Caudate nucleus (tissue), 63 donors: ENCODE measurements at places on chromosomes 4 and X.

GRCh38 chr4:176546975-176547374 is 227.2 kb downstream of the SPCS3 start:
- DNase-seq = no peak

- no peak for DNase-seq
Measured at GRCh38 chrX:45749375-45749774, 548.7 kb upstream of the DIPK2B start.

DNA sequence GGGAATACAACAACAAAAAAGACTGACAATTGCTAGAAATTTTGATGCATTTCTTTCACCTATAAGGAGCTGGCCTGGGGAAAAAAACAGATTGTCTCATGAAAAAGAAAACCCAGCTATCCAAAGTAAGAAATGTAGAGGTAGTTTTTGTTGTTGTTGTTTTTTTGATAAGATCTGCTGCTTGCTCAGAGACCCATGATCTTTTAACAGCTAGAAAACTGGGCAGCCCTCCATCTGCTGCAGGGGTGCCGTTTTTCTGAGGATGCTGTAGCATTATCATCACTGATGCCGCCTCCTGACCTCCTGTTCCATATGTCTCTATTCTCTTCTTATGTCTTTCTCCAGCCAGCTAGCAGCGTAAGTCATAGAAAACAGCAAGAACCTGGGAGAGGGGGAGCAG is 98.3 kb downstream of the BMPR1B start:
- DNase-seq = no peak

DNA sequence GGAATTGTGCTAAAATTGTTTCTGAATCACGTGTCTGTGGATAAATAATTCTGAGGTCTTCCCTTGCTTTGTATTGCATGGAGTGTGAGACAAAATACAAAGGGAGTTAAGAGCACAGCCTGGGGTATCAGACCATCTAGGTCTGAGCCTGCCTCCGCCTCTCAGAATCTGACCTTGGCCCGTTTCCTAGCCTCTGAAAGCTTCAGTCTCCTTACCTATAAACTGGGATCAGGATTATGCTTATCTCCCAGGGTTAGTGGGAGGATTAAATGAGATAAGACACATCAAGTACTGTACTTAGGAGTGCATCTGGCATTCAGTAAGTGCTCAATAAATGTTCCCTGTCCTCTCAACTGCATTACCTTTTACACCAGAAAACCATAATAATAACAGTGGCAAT is 140.6 kb upstream of the TENM3 start:
- no peak for DNase-seq

DNA sequence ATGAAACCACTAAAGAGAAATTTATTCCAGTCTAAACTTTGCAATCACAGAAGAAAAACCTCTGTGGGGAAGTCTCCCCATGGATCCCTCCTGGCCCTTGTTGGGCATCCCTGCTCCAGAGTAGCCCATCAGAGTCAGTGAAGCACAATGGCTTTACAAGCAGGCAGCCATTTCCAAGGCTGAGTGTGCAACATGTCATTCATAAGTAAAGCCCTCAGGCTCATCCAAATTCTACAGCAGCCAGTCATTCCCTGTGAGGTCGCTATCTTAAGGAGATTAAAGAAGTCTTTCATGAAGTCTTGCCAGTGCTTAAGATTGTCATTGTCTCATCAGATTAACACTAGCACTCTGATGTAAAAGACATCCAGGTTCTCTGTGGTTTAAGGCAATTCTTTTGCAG is 17.0 kb upstream of the MAPK10 start:
- no peak for DNase-seq

- no peak for DNase-seq
Measured at GRCh38 chrX:13110433-13111324, 66.3 kb upstream of the FAM9C start.

DNA sequence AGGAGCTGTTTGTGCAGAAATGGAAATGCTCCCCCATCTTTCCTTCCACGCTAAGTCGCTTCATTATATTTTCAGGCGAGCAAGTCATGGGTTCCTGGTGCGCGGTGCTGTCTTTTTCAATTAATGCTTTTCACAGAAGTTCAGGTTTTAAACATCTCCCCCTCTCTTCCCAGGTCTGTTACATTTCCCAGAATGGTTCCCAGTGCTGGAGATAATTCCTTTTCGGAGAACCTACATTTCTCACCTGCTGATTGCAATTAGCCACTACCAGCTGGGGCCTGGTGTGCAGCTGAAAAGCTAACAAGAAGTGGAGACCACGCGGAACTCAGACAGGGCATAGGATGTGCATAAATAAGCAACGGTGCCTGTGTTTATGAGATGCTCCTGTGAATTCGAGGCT is 217.8 kb downstream of the MID1IP1 start:
- no peak for DNase-seq

DNA sequence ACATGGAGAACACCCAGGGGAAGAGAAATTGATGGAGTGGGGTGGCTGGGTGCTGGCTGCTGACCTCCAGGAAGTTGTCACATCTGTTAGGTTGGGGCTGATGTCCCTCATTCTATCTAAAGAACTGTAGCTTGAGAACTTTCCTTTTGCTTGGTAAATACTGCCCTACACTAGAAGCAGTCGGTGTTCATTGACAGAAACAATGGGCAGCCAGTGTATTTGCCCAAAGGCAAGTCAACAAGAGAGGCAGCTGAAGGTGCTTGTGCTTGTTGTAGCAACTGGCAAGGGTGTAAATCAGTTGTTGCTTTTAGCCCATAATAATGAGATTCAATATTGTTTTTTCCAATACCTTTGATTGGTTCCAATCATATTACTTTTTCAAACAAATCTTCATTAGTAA is 956 bp downstream of the TMEM154 start:
- DNase-seq = no peak

DNA sequence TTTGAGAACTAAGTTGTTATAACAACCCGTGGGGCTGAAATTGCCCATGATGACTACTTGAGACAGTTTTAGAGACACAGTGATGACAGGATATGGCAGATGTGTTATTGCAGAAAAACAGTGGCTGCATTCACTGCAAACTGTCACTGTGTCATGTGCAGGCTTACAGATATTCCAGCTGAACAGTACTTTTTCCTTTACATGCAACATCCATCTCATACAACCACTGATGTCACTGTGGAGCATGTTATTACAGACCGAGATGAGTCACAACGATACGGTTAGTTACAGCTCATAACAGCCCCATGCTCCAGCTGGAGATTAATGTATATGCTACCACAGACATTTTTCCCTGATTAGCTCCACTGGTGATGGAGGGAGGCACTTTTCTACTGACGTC is 207.4 kb downstream of the TMA16 start:
- no peak for DNase-seq

- no peak for DNase-seq
Measured at GRCh38 chr4:150680651-150681050, 98.7 kb downstream of the MAB21L2 start.

- no peak for DNase-seq
Measured at GRCh38 chr4:3077796-3078195, 3.3 kb downstream of the HTT start.

- DNase-seq = no peak
Measured at GRCh38 chr4:102285831-102286230, 59.5 kb downstream of the SLC39A8 start.

DNA sequence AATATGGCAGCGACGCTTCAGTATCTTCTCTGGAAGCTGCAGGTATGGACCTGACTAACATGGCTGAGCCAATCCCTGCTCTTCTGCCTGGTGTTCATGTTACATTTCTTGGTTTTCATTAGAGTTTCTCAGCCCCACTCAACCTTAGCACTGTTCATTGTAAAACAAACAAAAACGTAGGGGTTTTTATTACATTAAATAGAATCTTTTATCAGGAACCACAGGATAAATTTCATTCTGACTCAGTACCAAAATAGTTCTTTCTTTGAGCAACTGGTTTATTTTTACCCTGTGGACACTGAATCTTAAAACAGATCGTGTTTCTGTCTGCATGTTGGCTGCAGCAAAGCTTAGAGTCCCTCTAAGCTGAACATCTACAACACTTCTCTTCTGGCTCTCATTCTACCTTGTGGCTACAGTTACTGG is 27.1 kb downstream of the FHIP1A start:
- no peak for DNase-seq

- no peak for DNase-seq
Measured at GRCh38 chrX:69120476-69120875, 44.8 kb downstream of the PJA1 start.
